Bladder microvascular endothelial cell (primary cell): ENCODE measurements at places on chromosomes 2 and 18. TPM values are rescaled to one million over a fixed set of nuclear protein-coding genes. Genes with fewer than 3 reads are reported as not detected.

OR6B3 gene
- total RNA-seq, result not detected in 2 replicates

UNC80 gene
- total RNA-seq, result 0.13 TPM in 1 of 2 replicates, not detected in the other

CPLX4 gene
- total RNA-seq, result not detected in 2 replicates

EPB41L3 gene
- 15.4 and 27.3 TPM in 2 replicates for total RNA-seq

MAP3K19 gene
- total RNA-seq, result not detected in 2 replicates

MTX2 gene
- 14.6 and 25.1 TPM in 2 replicates for total RNA-seq

ANKRD30B gene
- total RNA-seq, result not detected in 2 replicates

RAB27B gene
- total RNA-seq, result under 0.01 TPM in 1 of 2 replicates, not detected in the other

CCDC148 gene
- total RNA-seq, result 0.44 and 0.65 TPM in 2 replicates

CASP10 gene
- total RNA-seq, result 59.7 and 68.0 TPM in 2 replicates

ZC3H6 gene
- total RNA-seq, result 1.8 and 2.2 TPM in 2 replicates

DSG4 gene
- not detected in 2 replicates for total RNA-seq

TNS1 gene
- total RNA-seq, result 15.7 and 76.7 TPM in 2 replicates

SLC9A2 gene
- under 0.01 TPM in 2 replicates for total RNA-seq

CTIF gene
- total RNA-seq, result 11.0 and 31.2 TPM in 2 replicates

SPHKAP gene
- not detected in 2 replicates for total RNA-seq

ECEL1 gene
- not detected in 2 replicates for total RNA-seq

FSHR gene
- not detected in 2 replicates for total RNA-seq

B4GALT6 gene
- total RNA-seq, result 1.9 and 7.0 TPM in 2 replicates

ROCK1 gene
- 26.1 and 50.0 TPM in 2 replicates for total RNA-seq

CELF4 gene
- total RNA-seq, result not detected in 2 replicates

DES gene
- not detected in 2 replicates for total RNA-seq

XPO1 gene
- total RNA-seq, result 166 and 254 TPM in 2 replicates

PKDCC gene
- 0.81 and 5.2 TPM in 2 replicates for total RNA-seq

ATP6V1B1 gene
- 0.76 and 1.1 TPM in 2 replicates for total RNA-seq

SP5 gene
- total RNA-seq, result not detected in 2 replicates

PAX8 gene
- total RNA-seq, result 0.16 and 0.31 TPM in 2 replicates

CNDP1 gene
- total RNA-seq, result not detected in 2 replicates

SMAD7 gene
- 2.3 and 6.4 TPM in 2 replicates for total RNA-seq

IGFBP5 gene
- 0.32 and 0.82 TPM in 2 replicates for total RNA-seq

ALPP gene
- not detected in 2 replicates for total RNA-seq
